ENCODE measurements at places on chromosomes 16 and 17.

DNA sequence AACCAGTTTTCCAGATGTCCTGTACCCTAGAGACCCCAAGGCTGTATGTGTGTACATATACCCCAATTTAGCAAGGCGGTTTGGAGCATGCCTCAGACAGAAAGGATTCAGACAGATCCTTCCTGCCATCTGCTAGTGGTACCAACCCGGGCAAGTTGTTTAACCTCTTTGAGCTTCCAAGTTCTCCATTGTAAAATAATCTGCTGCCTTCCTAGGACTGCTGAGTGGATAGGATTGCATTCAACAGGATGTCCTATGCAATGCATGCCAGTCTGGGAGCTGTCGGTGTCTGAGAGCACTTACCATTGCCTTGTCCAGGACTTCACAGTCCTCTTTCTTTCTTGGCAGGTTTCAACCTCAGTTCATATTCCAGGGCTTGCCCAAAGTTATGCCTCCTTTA is 1.9 kb downstream of the CDH13 start:
- no peak for DNase-seq

DNA sequence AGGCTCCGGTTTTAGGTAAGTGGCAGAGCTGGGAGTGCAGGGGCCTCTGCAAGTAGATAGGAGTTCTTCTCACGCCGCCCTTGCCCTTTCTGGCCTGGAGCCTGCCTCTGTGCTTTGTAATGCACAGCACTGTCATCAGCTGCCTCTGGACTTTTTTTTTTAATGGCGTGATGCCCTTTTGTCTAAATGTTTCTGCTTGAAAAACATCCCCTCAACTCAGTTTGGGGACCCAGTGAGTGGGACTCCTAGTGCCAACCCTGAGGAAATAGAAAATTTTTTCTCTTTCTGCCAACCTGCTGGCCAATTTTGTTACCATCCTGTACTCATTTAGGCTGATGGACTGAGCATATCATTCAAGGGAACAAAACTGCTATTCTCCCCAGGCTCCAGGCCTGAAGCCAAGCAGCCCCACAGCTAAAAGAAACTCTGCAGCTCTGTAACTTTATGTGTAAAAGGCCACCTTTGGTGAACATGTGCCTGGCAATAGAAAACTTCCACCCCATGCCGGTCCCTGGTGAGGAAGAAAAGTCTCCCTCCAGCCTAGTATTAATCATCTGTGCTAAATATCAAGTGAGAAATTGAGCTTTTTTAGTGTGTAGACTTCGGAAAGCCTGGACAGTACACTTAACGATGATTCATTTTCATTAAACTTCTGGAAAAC is 22.5 kb downstream of the SLC6A2 start:
- DNase-seq: no peak

DNA sequence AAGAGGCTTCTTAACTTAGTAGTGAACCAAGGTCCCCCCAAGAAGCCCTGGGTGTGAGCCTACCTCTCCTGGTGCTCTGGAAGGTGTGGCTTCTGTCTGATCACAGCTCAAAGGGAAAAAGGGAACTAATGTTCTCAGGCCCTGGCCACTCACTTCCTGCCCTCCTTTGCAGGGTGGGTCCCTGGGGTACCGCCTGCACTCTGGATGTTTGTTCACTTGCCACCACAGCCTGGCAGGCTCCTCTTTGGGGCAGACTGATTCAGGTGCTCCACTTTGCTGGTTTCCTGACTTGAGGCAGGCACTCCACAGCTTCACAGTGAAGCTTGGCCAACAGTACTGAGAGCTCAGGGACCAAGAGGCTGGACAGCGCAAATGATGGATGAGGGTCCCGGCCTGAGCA is 5.9 kb upstream of the MYO15A start:
- no peak for DNase-seq

DNA sequence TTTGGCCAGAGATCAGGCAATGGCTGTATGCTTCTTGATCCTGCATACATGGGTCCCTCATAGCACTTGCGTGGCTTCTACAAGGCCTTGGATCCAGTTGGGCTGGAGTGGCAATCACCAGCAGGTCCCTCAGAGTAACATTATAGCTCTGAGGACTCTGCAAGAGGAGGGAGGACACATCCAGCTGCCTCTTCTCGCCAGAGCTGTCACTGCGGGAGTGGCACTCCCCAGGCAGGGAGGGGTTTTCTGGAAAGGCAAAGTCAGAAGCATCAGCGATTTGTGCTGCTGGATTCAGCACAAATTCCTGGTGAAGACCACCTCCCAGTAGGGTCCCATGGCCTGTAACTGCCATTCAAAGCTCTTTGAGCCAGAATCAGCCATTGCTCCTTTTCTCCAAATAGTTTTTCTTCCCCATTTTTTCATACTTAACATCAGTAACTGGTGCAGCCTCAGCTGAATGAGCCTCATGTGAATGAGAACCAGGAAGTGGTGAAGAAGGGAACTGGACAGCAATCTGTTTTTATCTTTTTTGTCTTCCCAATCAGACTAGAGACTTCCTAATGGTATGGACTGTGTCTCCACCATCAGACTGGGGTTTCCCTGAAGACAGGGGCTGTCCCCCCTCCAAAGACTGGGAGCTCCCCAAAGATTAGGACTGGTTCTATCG is 40.6 kb upstream of the HOXB13 start:
- DNase-seq: no peak
